ENCODE measurements at places on chromosomes 16 and 17.

- peak; percentile 77 for DNase-seq
Measured at GRCh38 chr17:77873500-77874302, 84.8 kb upstream of the TNRC6C start.

DNA sequence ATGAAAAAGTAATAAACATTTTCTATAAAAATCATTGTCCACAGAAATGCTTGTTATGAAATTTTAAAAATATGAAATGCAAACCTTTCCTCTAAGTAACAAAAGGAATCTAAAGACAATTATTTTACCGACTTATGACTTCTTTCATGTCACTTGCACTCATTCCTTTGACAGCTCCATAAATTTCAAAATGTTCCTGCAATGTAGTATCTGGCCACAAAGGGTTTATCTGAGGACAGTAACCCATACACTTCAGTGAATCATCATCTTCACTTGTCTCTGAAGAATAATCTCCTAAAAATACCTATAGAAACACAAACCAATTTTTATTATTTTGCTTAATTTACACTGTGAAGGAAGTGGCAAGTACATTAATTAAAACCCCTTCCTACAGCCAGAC is 25.6 kb upstream of the ABCA10 start:
- DNase-seq = no peak

DNA sequence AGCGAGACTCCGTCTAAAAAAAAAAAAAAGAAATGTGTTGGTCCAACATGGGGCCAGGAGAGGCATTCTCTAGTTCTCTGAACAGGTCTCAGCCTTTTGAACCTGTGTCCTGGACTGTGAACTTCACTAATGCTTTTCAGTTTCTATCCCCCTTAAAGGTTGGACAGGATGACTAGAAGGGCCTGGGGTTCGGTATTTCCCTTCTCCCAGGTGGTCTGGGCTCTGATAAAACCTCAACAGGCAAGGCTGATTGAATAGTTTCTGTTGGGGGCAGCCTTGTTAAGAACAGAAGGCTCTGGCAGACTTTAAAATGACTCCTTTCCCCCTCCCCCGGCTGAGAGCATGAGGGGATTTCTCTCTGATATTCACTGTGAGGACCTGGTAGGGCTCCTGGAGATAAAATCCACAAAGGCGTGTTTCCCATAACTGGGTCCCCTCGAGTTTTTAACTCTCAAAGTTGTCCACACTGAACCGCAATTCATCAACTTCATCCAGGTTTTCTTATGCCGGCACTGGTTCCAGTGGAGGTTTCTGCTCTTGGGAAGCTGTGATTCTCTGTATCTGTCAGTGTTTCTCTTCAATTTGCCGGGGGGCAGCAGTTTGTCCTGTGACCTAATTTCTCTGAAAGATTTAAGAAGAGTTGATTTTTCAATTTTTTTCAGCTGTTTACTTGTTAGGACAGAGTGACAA is 91.3 kb downstream of the METRNL start:
- no peak for DNase-seq

DNA sequence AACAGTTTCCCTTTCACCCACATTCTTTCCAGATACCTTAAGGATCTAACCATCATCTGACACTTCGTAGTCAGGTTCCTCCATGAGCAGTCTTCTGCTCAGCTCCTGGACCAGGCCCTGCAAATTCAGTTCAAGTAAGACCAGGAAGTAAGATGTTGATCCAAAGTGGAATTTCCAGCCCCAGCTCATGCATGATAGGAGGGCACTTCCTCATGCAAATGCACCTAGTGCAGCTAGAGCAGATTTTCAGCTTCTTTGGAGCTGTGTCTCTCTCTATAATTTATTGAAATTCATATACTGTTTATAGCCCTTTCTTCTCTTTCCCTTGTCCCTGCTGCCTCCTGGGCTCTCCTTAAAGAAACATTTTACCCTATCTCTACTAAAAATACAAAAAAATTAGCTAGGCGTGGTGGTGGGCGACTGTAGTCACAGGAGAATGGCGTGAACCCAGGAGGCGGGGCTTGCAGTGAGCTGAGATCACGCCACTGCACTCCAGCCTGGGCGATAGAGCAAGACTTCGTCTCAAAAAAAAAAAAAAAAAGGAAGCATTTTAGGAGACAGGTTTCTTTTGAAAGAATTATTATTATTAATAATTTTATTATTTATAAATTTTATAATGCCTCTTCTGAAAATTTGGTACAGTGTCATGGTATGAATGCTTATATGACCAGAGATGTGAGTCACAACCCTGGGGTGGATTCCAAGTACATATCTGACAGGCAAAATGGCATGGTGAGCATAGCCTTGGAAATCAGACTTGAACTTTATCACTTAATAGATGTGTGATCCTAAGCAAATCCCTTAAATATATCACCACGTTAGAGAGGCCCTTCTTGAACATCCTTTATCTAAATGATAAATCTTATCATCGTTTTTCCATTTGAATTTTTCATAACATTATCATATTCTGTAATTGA is 94.3 kb downstream of the SSH2 start:
- DNase-seq = no peak

DNA sequence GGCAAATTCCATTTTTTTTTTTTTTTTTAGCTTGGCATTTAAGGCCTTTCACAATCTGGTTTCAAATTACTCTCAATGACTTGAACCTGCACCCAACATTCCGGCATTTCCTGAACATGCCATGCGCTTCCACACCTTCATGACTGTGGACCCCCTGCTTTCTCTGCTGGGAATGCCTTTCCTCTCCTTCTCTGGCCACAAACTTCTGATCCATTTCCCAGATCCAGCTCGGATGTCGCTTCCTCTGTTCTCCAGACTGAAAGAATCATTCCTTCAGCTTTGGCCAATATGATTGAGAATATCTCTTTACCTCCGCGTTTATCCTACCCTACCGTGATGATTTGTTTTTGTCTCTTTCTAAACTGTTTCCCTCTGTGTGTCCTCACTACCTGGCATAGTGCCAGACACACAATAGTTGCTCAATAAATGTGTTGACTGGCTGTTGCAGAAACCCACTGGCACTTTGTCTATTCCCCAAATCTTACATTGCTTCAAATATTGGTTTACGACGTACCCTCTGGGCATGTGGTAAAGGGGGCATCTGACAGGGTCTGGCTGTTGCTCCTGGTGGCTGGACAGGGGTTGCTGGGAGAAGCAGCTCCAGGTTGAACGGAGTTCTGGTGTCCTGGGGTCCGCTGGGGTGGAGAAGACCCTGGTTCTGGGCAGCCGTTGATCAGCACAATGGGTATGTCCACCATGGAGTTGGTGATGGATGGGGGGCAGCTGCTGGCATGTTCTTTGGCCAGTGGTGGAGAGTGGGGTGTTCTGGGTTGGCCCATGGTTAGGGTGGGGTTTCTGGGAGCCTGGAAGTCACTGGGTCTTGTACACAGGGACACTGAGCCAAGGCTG is 14.7 kb downstream of the TNS4 start:
- no peak for DNase-seq

DNA sequence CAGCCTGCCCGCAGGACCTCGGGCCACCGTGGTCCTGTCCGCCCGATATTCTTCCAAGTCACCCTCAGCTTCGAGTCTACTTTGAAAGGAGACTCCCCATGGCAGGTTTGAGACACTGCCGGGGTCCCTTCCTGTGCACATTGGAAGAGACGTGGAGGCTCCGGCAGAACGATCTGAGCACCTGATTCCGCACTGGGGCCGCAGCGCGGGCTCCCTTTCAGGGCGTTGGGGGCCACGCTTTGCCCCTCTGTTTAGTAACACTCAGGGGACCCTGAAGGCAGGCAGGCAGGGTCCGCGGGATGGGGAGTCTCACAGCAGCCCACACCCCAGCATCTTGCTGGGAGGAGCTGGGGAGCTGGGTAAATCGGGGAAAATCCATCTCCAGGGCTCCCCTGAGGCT is 30.6 kb downstream of the SOX8 start:
- no peak for DNase-seq
